ENCODE measurements at places on chromosomes 16 and 17.

- no peak for DNase-seq
Observed at GRCh38 chr17:10610884-10611283, 46.2 kb downstream of the MYH3 start.

DNA sequence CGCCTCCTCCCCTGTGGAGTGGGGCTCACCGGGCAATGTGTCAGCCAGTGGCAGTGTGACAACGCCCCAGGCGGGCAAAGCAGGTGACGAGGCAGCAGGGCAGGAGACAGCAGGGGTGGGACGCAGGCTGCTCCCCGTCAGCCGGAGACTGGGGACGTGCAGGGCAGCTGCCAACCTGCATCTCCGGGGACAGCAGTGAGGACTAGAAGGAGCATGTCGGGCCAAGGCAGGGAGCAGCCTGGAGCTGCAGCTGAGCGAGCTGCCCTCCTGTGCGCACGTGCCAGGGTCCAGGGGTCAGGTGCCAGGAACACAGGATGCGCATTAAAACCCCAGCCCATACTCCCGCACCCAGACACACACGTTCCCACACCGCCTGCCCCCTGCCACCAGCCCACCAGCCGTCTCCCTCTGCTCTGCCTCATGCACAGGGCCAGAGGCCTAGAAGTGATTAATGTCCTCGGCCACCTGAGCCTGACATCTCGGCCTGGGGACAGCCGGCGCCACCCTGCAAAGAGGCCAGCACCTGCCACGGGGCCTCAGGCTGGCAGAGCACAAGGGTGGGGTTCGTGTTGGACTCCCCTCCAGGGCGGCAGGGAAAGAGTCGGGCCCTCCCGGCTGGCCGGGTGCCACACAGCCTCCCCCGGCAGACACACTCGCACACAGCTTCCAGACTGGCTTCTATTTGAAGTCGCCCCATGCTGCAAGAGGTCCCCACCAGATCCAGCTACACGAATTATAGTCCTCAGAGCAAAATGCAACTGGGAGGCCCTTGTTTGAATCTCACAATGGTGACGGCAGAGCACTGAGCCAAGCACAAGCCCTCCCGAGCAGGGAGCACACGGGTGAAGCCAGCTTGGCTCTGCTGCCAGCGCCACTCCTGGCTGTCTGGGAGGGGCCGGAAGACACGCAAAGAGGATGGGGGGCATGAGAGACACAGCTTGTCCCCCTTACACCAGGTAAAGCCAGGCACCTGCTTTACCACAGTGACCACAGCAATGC lies 90.4 kb downstream of the RBFOX3 start:
- no peak for DNase-seq

DNA sequence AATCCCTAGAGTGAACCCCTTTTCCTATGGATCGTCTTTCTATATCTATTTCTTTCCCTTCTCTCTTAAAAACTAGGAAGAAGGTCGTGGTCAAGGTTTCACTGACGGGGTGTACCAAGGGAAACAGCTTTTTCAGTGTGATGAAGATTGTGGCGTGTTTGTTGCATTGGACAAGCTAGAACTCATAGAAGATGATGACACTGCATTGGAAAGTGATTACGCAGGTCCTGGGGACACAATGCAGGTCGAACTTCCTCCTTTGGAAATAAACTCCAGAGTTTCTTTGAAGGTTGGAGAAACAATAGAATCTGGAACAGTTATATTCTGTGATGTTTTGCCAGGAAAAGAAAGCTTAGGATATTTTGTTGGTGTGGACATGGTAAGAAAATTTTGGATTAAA lies 9.6 kb downstream of the CYLD start:
- no peak for DNase-seq

DNA sequence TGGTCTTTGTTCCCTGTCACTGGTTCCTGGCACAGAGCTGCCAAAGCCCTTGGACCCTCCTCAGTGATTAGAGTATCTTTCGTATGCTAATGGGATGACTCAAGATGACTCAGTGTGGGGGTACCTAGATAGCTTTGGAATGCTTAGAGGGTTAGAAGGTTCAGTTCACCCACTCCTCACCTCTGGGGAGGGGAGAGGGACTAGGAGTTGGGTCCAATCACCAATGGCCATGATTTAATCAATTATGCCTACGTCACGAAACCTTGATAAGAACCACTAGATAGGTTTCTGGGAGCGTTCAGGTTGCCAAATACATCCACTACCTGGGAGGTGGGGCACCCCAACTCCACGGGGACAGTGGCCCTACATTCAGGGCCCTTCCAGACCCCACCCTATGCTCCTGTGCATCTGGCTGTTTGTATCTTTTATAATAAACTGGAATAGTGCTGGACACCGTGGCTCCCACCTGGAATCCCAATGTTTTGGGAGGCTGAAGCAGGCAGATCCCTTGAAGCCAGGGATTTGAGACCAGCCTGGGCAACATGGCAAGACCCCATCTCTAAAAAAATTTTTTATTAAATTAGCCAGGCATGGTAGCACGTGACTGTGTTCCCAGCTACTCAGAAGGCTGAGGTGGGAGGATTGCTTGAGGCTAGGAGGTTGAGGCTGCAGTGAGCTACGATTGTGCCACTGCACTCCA lies 29.2 kb upstream of the LITAF start:
- DNase-seq: no peak

GRCh38 chr17:49979748-49980479 lies 10.9 kb downstream of the DLX4 start:
- DNase-seq: no peak

- no peak for DNase-seq
Observed at GRCh38 chr16:89442990-89443726, 47.2 kb downstream of the ANKRD11 start.

DNA sequence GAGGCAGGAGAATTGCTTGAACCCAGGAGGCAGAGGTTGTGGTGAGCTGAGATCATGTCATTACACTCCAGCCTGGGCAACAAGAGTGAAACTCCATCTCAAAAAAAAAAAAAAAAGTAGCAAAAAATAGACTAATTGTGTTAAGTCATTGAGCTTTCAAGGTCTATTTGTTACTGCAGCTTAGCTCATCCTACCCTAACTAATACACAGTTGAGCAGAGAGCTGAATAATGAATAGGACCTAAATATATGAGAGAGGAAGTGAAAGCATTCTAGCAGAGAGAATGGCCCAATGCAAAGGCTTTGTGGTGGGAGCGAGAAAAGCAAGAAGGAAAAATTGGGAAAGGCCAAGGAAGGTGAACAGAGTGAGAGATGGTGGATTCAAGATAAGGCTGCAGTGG lies 128.3 kb downstream of the AXIN2 start:
- no peak for DNase-seq

GRCh38 chr17:29368161-29368560 lies 22.0 kb upstream of the TAOK1 start:
- no peak for DNase-seq

- peak; percentile 36 for DNase-seq
Observed at GRCh38 chr16:21626659-21627277, 25.6 kb downstream of the IGSF6 start.

DNA sequence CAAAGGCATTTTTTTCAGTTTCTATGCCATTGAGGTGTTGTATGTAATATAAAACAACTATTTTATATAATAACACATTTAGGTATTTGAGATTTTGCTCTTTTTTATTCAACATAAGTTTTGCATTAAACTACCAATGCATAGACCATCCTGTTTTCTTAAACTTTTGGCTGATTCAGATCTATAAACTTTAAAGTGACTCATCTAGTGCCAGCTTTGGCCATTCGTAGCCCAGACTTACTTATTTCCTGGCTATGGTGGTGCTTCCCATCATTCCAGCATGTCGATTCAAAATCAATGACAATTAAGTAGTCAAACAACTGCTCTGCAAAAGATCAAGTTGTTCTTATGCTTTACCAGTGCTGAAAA lies 3.1 kb downstream of the ERI2 start:
- no peak for DNase-seq

DNA sequence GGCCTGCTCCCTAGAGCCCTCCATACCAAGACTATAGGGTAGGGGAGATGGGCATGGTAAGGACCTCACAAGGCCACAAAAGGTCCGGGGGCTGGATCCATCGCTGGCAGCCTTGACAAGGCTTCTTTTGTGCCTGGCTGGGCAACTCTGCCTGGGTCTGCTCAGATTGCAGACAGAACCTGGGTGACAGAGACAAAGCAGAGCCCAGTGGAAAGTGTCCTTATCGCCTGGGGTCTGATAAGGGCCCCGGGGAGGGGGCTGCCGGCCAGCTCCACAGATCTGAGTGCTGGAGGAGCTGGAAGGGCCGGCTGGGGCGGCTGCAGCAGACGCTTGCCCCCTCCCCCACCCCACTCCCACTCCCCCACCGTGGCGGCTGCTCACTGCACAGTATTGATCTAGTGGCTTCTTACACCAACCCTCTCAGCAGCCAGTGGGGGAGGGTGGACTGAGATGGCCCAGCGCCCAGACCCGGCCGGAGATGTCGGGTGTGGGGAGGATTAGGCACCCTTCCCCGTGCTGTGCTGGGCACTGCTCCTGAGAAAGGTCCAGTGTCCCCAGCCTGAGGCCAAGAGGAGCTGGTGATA lies 7.2 kb downstream of the MMP15 start:
- DNase-seq: no peak

DNA sequence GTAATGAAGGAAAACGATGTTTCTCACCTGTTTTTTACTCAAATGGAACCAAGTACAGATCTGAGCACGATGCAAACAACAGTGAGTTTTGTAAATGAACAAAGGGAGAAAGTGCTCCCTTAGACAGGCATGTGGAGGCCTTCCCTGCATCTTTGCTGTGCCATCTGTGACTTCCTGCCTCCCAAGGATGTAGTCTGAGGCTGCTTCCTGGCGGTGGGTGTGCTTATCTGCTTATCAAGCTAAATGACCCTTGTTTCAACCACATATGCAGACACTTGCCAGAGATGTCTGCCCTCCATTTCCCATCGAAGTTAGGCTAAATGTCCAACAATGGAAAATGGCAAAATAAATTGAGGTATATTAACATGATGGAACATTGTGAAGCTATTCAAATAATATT lies 34.6 kb downstream of the RGS9 start:
- no peak for DNase-seq

DNA sequence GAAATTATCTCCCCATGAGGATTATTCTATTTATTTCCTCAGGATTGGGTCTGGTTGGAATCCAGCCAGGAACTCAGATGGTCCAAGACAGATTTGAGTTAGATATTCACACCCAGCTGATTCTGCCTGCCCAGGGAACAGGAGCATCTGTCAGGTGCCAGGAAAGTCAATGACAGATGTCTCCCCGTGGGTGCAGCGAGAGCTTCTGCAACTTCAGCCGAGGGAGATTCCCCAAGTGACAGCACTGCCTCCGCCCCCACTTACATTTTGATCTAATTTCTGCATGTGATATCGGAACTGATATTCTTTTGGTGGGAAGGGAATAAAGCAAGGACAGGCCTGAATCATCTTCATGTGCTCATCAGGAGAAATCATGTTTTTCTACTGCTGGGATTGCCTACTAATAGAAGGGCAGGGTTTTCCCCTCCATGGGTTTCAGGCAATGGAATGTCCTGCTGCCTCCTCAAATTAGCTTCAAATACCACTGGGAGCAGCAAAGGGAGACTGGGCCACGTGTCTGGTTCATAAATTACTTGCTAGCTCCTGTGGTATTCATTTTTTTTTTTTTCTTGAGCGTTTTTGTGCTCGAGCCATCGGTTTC lies 15.7 kb upstream of the DHX8 start:
- no peak for DNase-seq

DNA sequence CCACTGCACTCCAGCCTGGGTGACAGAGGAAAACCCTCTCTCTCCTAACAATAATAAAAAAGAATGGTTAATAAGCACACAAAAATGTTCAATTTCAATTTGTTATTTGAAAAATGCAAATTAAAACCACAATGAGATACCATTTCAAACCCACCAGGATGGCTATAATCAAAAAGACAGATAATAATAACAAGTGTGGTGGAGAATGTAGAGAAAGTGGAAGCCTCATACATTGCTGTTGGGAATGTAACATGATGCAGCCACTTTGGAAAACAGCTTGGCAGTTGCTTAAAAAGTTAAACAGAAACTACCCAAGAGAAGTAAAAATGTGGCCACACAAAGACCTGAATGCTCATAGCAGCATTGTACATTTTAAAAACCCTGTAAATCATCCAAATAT lies 51.8 kb upstream of the MAP3K14 start:
- DNase-seq: no peak

DNA sequence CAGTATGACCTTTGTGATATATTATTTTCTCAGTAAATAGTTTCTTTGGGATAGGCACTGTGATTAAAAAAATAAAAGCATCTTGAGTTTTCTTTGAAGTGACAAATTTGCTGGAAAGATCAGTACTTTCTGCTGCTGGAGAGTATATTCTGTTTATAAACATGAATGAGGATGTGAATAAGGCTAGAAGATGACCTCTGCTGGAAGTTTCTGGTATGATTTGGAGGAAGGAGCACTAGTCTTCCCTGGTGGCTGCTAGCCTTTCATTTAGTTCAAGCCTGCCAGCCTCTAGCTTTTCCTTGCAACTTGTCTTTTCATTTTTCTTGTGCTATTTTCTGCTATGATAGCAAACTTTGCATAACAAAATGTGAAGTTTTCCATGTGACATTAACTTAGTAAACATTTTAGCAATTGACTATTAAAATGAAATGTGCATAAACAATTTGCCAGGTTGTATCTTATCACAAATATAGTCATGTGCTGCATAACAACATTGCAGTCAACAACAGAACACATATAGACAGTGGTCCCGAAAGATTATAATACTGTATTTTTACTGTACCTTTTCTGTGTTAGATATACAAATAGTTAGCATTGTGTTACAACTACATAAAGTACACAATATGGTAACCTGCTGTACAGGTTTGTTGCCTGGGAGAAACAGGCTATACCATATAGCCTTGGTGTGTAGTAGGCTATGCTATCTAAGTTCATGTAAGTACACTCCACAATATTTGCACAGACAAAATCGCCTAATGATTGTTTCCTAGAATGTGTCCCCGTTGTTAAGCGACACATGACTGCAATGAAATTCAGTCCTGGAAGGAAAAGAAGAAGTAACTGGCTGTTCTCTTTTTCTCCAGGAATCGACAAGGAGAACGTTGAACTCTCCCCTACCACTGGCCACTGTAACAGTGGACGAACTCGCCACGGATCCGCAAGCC lies 18.1 kb upstream of the RAB11FIP4 start:
- no peak for DNase-seq

GRCh38 chr17:5718726-5719125 lies 134.4 kb upstream of the NLRP1 start:
- no peak for DNase-seq

- DNase-seq: no peak
Observed at GRCh38 chr16:63998-64913, 8.2 kb downstream of the RHBDF1 start.

GRCh38 chr16:71351558-71351901 lies 7.0 kb upstream of the CALB2 start:
- DNase-seq: no peak

- no peak for DNase-seq
Observed at GRCh38 chr17:67657596-67657995, 60.1 kb upstream of the NOL11 start.

- DNase-seq: no peak
Observed at GRCh38 chr16:4869147-4869805, 22.0 kb downstream of the UBN1 start.

GRCh38 chr17:37259030-37259735 lies 116.6 kb upstream of the C17orf78 start:
- no peak for DNase-seq

GRCh38 chr17:80187090-80187489 lies 17.3 kb downstream of the CARD14 start:
- DNase-seq: no peak
